Mesenchymal stem cell (in vitro differentiated cells and primary cell): ENCODE measurements at places on chromosomes 11 and 22.

GRCh38 chr11:43930868-43931716 lies 11.3 kb upstream of the C11orf96 start:
- peak; percentile 56 for DNase-seq

- DNase-seq = no peak
These were observed 101.4 kb downstream of the FDX1 start for GRCh38 chr11:110530900-110531741.

DNA sequence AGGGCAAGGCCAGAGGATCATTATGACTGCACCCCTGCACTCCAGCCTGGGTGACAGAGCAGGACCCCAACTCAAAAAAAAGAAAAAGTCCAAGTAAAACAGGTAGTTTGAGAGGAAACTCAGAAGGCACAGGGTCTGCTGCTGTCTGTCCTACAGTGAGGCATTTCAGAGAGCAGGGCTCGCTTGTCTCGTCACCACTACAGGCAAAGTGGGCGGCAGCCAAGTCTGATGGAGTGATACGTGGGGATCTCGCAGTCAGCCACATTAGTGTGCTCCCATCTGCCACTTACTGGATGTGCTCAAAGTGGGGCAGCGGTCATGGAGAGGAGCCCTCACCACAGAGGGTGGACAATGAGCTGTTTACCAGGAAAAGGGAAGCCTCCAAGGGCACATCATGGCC lies 42.1 kb downstream of the PI4KA start:
- no peak for DNase-seq

DNA sequence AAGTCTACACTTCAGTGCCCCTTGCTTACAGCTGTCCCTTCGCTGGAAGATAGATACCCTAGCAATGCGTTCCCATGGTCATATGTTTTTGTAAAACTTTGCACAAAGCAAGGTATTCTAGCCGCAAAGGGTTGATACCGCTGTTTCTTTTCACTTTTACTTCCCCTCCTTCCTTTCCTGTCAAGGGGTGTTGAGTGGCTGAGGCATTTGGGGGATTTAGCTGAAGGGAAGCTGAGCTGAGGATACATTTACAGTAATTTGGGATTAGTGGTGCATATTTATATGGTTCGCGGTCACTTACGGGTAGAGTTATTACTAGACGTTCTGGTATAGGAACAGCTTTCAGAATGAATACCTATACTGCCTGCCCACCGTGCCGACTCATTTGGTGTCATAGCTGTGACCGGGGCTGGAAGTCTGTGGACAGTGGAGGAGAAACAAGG lies 86.9 kb upstream of the WNT11 start:
- DNase-seq = no peak

DNA sequence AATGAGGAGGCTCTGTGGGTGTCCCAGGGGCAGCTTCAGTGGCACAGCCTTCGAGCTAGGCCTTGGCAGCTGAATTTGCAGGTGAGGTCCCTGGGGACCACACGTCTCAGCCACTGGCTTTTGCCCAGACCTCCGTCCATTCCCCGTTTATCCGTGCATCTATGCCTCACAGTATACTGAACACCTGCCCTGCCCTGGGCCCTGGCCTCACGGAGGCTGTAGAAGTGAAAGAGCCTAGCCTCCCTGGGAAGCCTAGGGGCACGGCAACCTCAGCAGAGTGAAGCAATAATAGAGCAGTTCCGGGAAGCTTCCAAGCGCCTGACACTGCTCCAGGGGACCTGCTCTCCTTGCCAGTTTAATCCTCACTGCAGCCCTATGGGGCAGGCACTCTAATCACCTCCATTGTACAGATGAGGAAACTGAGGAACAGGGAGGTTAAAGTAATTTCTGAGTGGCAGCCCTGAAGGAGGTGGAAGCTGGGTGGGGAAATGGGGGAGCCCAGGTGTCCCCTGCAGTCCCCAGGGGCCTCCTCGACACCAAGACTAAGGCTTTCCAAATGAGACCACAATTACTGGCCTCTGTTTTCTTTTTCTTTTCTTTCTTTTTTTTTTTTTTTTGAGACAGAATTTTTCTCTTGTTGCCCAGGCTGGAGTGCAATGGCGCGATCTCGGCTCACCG lies 2.7 kb upstream of the NFAM1 start:
- DNase-seq = no peak

GRCh38 chr11:93219440-93219839 lies 21.6 kb upstream of the SLC36A4 start:
- DNase-seq = no peak

DNA sequence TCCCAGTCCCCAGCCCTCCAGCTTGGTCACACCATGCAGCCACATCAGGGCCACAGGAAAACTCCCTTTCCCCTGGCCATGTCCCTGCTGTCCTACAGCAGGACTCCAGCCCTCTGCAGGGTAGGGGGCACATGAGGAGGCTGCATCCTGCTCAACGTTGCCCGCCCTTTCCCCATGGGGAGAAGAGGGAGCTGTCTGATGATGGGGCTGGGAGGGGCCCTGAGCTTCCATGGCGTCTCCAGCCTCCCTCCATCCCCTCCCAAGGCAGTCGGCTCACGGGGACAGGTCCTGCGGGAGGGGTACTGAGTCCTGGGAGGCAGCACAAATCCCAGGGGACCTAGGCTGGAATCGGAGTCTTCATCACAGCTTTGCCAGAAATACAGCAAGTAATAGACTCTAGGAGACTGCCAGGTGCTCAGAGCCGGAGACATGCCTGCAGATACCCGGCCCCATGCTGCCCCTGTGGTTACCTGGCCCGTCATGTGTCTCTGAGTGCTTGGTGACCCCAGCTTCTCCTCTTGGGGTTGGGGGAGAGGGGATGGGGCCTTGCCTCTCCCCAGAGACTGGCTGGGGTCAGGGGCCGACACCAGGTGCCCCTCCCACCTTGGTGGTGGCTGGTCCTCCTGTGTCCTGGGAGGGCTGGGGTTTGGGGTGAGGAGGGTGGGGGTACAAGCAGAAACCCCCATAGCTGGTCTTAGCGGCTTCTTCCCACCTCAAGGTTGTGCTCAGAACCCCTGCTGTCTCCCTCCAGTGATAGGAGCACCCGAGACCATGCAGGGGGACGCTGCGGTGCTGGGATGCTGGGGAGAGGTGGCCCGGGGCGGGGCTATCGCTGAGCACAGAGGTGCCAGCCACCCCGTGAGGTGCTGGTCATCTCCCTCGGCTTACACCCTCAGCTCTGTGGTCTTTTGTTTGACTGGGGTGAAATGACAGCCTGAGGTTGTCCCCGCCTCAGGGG lies 2.3 kb downstream of the MRGPRE start:
- DNase-seq = no peak

DNA sequence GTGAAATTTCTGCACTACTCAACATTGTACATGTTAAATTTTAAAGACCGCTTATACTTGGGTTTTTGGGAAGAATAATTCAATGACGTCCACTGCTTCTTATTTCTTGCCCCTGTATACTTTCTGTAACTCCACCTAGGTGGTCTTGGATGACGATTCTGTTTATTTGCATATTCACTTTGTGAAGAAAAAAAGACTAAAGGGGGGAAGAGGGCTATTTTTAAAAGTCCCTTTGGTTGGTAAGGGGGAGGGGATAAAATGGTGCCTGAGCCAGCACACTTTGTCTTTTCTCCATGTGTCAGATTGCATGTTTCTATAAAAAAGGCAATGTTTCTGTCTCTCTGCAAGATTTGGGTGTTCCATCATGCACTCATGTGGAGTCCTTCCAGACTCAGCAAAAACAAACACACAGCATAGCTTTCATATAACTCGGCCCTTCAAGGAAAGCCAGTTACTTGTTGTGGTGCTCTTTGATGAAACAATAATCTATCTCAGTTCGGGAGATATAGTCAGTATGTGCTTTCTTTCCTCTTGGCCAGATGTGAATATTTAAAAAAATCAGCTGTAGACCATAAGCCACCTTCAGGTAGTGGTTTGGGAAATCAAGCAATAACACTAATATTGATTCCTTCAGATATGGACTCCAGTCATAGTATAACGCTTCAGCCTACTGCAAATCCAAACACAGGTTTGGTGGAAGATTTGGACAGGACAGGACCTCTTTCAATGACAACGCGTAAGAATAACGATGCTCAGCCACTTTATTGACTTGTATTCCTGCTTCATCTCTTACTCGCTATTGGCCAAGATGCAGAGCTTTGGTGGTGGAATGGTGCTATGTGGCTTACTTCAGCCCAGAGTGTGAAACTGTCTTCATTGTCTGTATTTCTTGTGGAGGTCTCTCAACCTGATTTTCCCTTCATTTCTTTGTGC lies 68.8 kb downstream of the CD44 start:
- DNase-seq = no peak

GRCh38 chr11:56848141-56848809 lies 99.8 kb upstream of the OR9G4 start:
- no peak for DNase-seq

DNA sequence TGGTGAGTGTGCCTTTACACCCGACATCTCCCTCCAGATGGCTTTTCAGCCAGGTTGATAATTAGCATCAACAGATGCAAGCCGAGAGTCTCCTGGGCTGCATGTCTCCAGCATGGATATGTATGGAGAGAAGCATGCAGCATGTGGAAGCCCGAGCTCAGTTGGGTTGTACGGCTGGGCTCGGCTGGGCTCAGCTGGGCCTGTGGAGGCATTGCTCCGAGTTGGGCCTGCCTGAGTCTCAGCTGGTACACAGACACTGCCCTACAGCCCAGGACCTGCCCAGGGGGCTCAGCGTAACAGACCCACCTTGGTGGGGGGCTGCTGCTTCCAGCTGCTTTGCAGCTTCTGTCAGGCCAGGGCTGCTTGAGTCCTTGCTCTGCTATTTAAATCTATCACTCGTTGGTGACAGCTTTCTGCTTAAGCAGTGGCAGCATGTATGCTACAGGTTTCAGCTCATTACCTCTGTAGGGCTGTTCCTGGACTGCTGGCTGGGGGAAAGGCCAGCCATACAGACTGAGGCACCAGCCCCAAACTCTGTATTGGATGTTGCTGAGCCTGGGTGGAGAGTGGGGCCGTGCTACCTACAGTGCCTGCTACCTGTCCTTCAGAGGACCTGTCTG lies 115.5 kb downstream of the TEAD1 start:
- no peak for DNase-seq

DNA sequence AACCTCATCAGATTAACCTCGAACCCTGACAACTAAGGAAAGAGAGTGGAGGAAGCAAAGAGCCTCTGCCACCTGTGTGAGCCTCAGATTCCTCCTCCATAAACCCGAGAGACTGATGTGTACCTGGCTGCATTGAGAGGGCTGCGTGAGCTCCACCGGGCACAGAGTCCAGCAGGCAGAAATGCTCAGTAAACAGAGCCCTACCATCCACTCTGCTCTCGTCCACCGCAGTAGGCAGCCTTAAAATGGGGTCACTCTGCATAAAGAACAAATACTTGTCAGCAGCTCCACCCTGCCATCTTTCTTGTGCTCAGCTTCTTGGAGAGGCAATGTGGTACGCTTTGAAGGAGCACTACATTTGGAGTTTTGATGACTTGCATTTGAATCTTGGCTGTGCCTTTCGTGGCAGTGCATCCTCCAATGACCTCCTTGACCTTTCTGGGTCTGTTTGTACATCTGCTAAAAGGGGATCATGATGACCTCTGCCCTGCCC lies 43.0 kb upstream of the CD5 start:
- no peak for DNase-seq

- DNase-seq = no peak
These were observed 1046.7 kb downstream of the DLG2 start for GRCh38 chr11:84580428-84580827.

DNA sequence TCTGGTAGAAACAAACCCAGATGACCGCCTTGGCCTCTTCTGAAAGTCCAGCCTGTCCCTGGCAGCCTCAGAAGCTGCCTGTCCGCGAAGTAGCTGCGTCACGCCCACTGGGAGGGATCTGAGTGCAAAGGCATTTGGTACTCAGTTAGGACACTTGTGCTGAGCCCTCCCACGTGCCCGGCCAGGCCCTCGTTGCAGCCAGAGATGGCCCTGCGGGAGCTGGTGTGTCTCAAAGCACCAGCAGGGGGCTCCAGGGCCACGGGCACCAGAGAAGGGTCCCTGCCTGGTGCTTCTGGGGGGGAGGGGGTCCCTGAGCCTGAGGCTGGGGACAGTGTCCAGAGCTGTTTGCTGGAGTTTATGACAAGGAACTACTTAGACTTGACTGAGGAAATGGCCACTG lies 5.8 kb downstream of the SELENOO start:
- peak; percentile 80 for DNase-seq

DNA sequence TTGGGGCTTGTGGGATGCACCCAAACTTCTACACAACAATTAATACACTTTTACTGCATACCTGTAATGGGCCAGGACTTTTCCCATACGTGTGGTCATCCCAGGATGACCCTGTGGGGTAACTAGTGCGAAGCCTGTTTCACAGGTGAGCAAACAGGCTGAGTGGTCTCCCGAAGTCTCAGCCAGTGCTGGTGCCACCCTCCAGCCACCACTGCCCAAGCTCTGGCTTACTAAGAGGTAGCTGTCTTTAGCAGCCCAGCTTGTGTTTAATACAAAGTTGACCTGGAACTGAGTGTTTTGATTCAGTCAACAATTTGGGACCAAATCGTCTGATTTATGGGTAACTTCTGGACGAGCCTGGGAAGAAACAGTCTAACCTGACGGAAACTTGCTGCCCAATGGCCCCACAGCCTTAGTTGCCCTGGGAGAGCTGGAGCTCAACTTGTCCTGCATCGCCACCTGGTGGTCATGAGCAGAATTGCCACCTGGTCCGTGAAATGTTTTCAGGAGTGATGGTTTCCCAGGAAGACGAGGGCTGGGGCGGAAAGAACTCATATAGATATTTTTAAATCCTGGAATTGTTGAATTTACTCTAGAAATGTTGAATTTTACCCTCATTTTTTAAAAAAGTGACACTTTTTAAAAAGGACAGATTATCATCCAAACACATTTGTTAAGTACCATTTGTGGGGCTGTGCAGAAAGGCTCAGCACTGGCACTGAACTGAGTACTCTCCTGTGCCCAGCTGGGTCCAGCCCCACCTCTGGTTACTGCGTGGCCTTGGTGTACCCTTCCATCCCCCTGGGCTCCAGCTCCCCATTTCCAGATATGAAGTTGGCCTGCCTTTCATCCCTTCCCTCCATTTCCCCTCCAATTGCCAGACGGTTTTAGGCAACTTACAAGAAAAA lies 95.5 kb upstream of the PARVA start:
- DNase-seq = peak; percentile 82

- no peak for DNase-seq
These were observed 468 bp downstream of the ZDHHC8 start for GRCh38 chr22:20131859-20132685.

DNA sequence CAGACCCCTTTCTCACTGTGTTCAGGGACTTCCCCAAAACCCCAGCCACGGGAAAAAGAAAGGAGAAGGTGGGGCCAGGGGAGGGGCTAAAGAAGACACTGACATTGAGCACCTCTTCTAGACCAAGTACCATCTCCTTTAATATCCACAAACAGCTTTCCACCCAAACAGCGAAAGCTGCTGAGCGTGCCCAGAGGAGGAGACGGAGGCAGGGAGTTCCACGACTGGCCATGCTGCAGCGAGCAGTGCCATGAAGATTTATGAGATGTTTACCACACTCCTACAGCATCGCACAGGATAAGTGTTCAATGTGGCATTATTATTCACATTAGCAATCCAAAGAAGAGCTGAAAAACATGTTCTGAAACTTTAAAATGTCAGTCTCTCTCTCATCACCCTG lies 127.4 kb downstream of the LARGE1 start:
- peak; percentile 55 for DNase-seq

GRCh38 chr11:96021901-96022650 lies 98.2 kb upstream of the MTMR2 start:
- no peak for DNase-seq

- DNase-seq = peak; percentile 25
These were observed 1.1 kb upstream of the SLC35F2 start for GRCh38 chr11:107859459-107860239.
